Spinal cord (tissue), 10 donors: ENCODE measurements at places on chromosomes 6 and 20.
A peak's percentile ranks its signal among the peaks of the same experiment; 100 is the strongest.

GRCh38 chr6:1285556-1285955 lies 26.3 kb upstream of the FOXQ1 start:
- peak; percentile 6 for DNase-seq

- peak; percentile 94 for DNase-seq
Measured at GRCh38 chr6:88870717-88871330, 92.6 kb downstream of the RNGTT start.

DNA sequence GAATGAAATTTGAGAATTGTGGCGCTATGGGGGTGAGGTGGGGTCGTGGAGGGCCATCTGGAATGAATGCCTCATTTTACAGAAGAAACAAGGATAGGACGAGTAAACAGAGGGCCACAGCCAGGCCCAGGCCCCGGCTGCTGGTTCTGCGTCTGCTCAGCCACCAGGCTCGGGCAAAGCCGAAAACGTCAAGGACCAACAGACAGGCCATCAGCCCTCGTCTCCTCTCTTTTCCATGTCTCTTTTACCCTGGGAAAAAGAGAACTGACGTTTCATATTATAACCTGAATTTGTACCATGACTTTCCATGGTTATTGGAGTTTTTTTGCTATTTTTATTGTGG lies 212.4 kb upstream of the ARID1B start:
- no peak for DNase-seq

GRCh38 chr20:4982281-4982680 lies 19.0 kb downstream of the SLC23A2 start:
- no peak for DNase-seq

- no peak for DNase-seq
Measured at GRCh38 chr20:4350096-4350495, 334.7 kb upstream of the RNF24 start.

DNA sequence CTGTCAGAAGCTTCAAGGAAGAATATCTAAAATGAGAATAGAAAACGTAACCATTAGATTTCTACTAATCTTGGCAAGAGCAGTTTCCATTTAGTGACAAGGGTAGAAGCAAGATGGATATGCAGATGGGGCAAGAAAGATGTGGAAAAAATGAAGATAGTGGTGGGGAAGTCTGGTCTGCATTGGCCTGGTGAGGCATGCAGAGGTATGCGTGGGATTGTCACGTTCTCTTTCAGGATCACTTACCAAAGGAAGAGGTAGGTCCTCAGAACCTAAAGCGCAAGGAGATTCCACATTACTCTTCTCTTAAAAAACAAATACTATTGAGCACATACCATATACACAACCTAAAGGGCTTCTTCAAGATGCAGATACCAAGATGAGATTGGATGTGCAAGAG lies 238.7 kb downstream of the UST start:
- DNase-seq, result no peak

DNA sequence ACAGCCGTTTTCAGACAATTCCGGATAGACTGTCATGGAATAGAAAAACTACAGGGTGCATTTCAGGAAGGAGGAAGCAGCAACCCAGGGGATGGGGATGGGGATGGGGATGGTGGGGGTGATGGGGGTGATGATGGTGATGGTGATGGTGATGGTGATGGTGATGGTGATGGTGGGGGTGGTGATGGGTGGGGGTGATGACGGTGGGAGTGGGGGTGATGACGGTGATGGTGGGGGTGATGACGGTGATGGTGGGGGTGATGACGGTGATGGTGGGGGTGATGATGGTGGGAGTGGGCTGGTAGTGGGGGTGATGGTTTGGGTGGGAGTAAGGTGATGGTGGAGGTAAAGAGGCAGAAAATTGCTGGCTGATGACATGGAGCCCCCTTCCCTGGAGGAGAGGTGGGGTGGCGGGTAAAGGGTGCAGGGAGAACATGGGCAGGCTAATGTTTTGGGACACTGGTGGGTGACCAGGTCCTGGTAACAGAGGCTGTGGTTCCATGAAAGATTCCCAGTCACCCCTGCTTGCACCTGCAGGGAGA lies 17.5 kb downstream of the LAMA5 start:
- no peak for DNase-seq

GRCh38 chr6:130134582-130134981 lies 88.2 kb downstream of the SAMD3 start:
- DNase-seq, result no peak

DNA sequence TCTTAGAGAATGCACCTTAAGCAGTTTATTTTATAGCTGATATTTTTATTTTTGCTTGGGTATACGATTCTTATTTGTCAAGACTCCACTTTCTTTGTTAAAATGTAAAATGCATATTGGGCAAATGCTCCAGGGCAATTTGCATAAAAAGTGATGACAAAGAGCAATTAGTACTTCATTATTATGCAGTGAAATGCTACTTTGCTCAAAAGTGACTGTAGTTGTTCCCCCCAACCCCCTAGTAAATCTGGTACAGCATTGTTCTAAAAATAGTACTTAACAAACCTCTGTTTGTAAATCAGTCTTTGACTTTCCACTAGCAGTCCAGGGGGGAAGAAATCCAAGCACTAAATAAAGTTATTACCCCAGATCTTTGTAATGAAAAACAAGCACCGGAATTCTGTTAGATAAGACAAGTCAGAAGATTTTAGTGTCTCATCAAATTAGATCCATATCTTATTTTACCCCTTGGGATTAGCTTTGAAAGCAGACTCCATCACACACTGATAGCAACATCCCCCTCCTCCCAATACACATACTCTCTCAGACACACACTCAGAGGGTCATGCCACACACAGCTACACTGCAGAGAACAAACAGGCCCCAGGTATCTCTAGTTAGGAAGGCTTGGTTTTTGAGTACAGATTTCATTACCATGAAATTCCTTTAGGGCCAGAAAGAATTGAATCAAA lies 32.9 kb upstream of the BACH2 start:
- peak; percentile 21 for DNase-seq

DNA sequence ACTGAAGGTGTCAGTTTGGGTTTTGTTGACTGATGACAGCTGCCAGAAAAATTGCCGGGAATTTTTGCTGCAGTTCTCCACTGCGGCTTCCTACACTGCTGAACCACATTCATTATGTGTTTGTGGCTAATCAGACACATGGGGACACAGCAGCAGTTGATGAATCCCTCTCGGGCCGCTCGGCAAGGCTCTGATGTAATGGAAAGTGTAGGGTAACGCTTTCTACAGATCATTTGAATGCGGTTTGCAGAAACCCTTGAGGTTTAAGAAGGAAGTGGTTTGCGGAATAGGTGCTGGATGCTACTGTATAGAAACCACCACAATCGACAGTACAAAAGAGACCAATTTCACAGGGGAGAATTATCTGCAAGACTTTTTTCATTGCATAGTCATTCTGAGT lies 138.7 kb upstream of the SASH1 start:
- no peak for DNase-seq

- DNase-seq, result no peak
Measured at GRCh38 chr6:27720607-27721580, 191.3 kb downstream of the OR2B2 start.

DNA sequence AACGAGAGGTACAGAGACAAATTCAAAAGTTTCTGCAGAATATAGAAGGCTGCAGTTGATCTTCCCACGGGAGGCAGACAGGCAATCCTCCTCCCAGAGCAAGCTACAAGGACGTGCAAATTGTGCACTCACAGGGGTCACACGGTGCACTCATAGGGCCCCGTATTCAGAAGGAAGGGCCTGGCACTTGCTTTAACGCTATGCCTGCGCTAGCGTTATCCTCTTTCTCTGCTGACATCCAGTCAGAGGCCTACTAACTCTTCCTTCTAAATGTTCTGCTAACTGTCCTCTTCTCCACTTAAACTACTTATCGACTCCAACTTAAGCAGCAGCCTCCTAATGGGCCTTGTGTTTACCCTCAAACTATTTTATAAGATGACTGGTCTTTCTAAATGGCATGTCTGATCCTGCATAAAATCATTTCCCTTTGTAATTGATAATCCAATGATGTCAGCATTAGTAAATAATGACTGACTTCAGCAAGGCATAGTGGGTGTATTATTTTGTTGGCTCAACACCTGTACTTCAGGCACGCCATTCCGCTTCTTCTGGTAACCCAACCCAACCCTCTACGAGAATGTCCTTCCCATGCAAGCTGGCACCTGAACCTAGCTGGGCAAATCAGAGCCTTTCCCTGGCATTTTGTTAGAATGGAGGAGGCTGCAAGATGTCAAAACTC lies 2.2 kb downstream of the IFNGR1 start:
- DNase-seq, result no peak

- no peak for DNase-seq
Measured at GRCh38 chr6:168384045-168385036, 56.6 kb upstream of the SMOC2 start.

- no peak for DNase-seq
Measured at GRCh38 chr20:41436679-41437078, 70.1 kb upstream of the EMILIN3 start.

GRCh38 chr6:41157323-41157722 lies 3.2 kb upstream of the TREML1 start:
- no peak for DNase-seq

DNA sequence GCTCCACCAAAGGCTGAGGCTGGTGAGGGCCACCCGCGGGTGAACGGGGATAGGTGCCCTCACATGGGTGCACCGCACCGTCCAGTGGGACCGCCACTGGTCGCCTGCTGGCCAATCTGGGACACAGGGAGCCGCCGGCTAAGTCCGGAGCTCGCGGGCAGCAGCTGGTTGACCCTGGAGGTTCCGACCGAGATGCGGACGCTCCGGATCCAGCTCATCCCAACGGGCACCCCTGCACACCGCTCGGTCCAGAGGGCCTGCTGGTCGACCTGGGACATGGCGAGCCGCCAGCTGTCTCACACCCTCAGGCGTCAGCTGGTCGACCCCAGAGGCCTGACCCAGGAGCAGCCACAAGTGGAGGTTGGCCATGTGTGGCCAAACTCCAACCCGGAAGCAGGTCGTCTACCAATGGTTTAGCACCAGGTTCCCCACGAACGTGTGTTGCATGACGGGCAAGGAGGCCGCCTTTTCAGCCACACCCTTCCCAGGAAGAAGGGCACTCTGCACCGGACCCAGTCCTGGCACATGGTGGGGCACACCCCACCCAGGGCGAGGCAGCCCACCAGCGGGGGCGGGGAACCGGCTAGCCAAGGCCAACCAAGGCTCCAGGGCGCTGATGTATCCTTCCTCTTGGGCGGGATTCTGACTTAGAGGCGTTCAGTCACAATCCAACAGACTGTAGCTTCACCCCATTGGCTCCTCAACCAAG lies 746.0 kb upstream of the DEFB115 start:
- no peak for DNase-seq

- DNase-seq, result no peak
Measured at GRCh38 chr20:48732081-48732829, 95.5 kb downstream of the PREX1 start.

GRCh38 chr6:93021235-93021915 lies 398.0 kb downstream of the EPHA7 start:
- no peak for DNase-seq

DNA sequence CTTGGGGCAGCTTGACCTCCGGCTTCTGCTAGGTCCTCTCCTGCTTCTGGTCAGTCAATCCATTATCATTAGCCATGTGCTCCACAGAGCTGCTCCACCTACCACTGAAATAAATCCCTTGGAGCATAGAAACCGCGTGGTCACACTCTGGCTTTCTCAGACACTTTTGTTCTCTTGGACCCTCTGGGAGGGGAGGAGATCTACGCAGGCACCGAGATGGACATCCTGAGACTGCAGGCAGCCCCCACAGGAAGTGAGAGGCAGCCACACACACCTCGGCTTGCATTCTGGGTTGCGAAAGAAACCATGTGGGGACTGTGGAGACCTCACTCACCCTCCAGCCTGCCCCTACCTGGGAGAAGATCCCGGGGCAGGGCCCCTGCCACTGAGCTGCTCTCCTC lies 79.5 kb downstream of the FYN start:
- DNase-seq, result no peak

GRCh38 chr20:33034115-33034514 lies 2.7 kb downstream of the BPIFB6 start:
- DNase-seq, result no peak

DNA sequence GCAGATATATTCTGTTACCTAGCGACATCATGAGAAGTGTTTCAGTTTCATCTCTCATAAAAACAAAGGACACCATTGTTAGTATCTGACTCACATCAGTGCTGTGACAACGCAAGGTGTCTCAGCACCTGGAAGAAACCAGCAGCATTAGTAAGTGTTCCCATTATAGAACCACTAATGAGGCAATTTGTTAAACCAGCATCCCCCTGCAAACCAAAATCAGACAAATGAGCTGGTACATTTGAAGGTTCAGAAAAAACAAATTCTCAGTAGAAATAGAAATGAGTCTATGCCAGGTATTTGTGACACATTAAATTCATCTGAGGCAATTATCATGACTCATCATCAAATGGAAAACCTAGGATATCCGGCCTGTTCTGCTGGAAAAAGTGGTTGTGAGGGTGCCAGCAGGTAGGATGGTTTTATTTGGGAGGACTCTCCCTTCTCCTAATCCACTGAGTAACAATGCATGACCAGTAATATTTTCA lies 151.7 kb downstream of the TMEM200A start:
- no peak for DNase-seq

- no peak for DNase-seq
Measured at GRCh38 chr6:160042788-160043301, 74.0 kb downstream of the IGF2R start.
